ENCODE measurements at places on chromosomes 4 and X. TPM values are rescaled to one million over a fixed set of nuclear protein-coding genes. Genes with fewer than 3 reads are reported as not detected.

DNA sequence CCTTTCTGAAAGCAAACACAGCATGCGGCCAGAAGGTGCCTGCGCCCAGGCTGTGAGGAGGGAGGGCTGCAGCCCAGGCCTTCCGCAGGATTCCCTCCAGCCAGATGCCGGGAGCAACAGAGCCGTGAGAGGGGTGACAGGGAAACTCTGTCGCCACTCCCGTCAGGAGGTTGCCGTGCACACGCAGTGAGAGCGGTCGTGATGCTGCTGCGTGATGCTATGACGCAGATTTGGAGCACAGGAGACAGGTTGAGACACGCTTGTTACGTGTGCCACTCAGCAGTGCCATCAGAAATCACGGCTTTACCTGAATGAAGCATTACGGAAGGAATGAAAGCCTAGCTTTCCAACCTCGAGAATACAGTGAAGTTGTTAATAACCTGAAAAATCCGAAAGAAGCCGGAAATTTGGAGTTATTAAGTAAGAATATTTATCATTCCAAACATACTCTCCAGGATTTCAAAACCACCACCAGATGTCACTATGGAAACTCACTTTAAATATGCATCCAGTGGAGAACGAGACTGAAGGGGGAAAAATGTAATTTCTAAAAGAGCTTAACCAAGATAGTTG is 54.4 kb downstream of the FAT1 start:
- peaks cover 4% of the 10 kb centered on the region for H3K4me1 ChIP-seq
- no peaks in the 10 kb centered on the region for H3K27me3 ChIP-seq
- H3K27ac ChIP-seq, result no peak overlapping the region
- no peak for DNase-seq
- H3K36me3 ChIP-seq, result no peaks in the 10 kb centered on the region

DNA sequence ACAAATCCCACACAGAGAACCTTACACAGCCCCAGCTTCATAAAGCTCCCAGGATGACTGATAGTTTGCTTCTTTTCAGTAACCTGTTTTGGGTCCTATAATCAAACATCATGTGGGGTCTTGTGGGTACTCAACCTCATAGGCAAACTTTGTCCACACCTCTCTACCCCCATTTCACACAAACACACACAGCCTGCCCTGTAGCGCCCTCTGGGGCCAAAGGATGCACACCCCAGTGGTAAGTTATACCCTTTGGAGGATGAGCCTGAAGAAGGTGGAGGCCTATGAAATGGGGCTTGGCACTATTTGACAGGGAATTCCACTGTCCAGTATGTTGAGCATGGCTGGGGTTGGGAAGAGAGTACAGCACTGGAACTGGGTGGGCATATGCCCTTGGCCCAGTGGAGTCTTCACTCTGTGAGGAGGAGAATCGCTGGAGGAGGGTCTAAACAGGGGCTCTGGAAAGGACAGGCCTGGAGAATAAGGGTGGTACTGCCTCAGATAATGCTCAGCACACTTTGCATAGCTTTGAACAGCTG is 30.5 kb upstream of the COL25A1 start:
- H3K27me3 ChIP-seq, result no peaks in the 10 kb centered on the region
- no peak overlapping the region for H3K27ac ChIP-seq
- no peaks in the 10 kb centered on the region for H3K36me3 ChIP-seq
- no peak for DNase-seq
- no peaks in the 10 kb centered on the region for H3K4me1 ChIP-seq

GRCh38 chr4:130031858-130032257 is 935.9 kb downstream of the C4orf33 start:
- H3K4me3 ChIP-seq, result no peak overlapping the region
- no peak overlapping the region for H3K27ac ChIP-seq
- no peaks in the 10 kb centered on the region for H3K36me3 ChIP-seq
- no peak for DNase-seq
- H3K27me3 ChIP-seq, result no peaks in the 10 kb centered on the region
- no peaks in the 10 kb centered on the region for H3K4me1 ChIP-seq

GRCh38 chrX:45842926-45843315 is 642.2 kb upstream of the DIPK2B start:
- no peaks in the 10 kb centered on the region for H3K4me1 ChIP-seq
- no peak overlapping the region for H3K4me3 ChIP-seq
- H3K36me3 ChIP-seq, result no peaks in the 10 kb centered on the region
- DNase-seq, result no peak

DNA sequence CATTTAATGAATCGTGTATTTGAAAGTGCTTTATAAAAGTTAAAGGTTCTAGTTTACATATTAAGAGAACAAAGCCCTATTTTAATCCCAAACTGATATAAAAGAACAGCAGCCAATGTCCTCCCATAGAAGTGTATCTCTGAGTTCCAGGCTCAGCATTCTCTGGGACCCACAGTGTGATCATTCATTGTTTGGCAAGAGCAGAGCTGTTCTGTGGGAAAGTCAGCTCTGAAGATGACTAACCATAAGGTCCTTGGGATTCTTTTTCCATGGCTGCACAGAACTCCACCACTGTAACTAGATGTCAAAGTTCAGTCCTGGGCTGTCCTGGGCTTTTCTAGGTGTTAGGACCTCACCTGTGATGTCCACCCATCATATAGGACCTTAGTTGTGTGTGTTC is 157.0 kb upstream of the TLL1 start:
- H3K36me3 ChIP-seq, result no peaks in the 10 kb centered on the region
- no peak overlapping the region for H3K4me3 ChIP-seq
- DNase-seq, result no peak
- no peaks in the 10 kb centered on the region for H3K27me3 ChIP-seq
- H3K27ac ChIP-seq, result no peak overlapping the region

DNA sequence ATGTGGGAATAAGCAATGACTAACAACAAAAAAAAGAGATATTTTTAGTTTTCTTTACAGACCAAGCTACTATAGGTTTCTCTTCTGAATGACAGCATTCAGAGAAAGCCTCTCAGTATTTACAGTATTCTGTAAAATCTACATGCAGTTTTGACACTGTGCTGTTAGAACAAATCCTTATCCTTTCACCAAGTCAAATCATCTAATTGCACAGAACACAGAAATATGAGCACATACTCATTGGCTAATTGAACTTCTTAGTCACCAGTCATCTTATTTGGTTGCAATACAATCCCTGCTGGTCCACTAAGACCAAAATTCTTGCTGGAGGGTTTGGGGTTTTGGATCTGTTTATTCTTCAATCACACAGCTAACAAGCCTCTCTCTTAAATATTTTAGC is 5.7 kb downstream of the ACOT9 start:
- no peaks in the 10 kb centered on the region for H3K27me3 ChIP-seq
- no peaks in the 10 kb centered on the region for H3K36me3 ChIP-seq
- no peak overlapping the region for H3K27ac ChIP-seq
- H3K4me1 ChIP-seq, result peaks cover 6% of the 10 kb centered on the region

- H3K27me3 ChIP-seq, result no peaks in the 10 kb centered on the region
- no peaks in the 10 kb centered on the region for H3K36me3 ChIP-seq
- DNase-seq, result no peak
- H3K4me1 ChIP-seq, result peaks cover 23% of the 10 kb centered on the region
These were observed 205.1 kb downstream of the PPP3CA start for GRCh38 chr4:101142259-101142658.

DNA sequence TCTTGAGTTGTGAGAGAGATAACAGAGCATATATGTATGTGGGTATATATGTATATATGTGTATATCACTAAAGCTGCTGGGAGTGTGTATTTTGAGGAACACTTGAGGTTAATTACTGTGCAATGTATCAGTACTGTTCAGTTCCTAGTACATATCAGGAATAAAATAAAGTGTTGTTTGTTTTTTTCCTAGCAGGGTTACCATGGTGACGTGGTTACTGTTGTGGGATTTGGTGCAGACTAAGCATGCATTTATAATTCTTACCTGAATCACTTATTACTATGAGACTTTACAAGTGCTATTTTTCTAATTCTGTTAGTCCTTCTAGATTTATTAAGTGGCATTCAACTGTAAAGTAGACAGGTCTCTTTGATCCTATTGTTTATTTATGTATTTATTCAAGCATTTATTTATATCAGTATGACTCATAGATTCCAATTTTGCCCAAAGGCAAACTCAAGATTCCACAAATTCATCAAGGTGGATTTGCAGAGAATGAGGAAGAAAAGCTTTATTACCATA is 26.9 kb upstream of the BEX4 start:
- no peak for DNase-seq
- H3K27ac ChIP-seq, result no peak overlapping the region
- no peaks in the 10 kb centered on the region for H3K27me3 ChIP-seq
- no peak overlapping the region for H3K4me3 ChIP-seq

DNA sequence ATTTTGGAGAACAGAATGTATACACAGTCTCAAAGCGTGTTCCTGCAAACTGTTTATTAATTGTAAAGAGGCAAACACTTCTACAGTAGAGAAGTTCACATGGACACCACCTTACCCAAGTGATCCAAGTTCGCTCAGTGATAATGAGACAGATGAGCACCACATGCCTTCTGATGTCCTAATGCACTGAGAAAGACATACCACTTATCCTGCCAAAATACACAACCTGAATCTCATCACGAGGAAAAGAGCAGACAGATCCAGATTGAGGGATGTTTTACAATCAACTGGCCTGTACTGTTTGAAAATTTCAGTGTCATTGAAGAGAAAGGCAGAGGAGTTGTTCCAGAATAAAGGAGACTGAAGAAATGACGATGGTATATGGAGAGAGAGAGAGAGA is 12.4 kb downstream of the PPEF1 start:
- H3K27ac ChIP-seq, result no peak overlapping the region
- H3K27me3 ChIP-seq, result no peaks in the 10 kb centered on the region
- H3K4me3 ChIP-seq, result no peak overlapping the region
- H3K4me1 ChIP-seq, result no peaks in the 10 kb centered on the region
- DNase-seq, result no peak

GRCh38 chrX:69158166-69158980 is 6.9 kb downstream of the PJA1 start:
- H3K27me3 ChIP-seq, result no peaks in the 10 kb centered on the region
- H3K36me3 ChIP-seq, result no peaks in the 10 kb centered on the region
- H3K4me1 ChIP-seq, result peaks cover 10% of the 10 kb centered on the region
- peak; percentile 91 for DNase-seq

GRCh38 chr4:105587841-105588240 is 35.4 kb downstream of the ARHGEF38 start:
- no peak overlapping the region for H3K27ac ChIP-seq
- no peak for DNase-seq
- H3K27me3 ChIP-seq, result no peaks in the 10 kb centered on the region
- no peak overlapping the region for H3K4me3 ChIP-seq

DNA sequence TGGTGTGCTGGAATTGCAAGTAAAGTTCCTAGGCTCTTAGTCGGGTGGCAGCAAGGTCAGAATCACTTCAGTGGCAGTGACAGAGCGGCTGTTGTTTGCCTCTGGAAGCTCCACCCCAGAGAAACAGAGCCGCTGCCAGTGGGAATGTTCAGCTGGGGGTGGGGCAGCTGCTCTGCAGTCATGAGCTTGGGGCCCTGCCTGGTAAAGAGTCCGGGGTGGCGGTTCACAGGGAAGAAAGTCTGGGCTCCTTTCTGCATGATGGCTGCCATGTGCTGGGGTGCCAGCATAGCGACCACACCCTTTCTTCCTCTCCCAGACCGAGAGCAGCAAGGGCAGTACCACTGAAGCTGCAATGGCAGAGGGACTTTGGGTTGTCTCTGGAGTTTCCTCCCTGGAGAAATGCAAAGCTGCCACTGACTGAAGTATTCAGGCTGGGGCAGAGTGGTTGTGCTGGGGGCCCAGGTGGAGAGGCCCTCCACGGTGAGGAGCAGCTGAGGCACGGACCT is 108.8 kb upstream of the CENPE start:
- H3K4me1 ChIP-seq, result no peaks in the 10 kb centered on the region
- H3K36me3 ChIP-seq, result no peaks in the 10 kb centered on the region
- H3K27ac ChIP-seq, result no peak overlapping the region

GRCh38 chr4:100461807-100462605 is 55.8 kb downstream of the EMCN start:
- no peak for DNase-seq
- H3K27me3 ChIP-seq, result no peaks in the 10 kb centered on the region
- no peak overlapping the region for H3K27ac ChIP-seq
- H3K4me3 ChIP-seq, result no peak overlapping the region
- H3K4me1 ChIP-seq, result no peaks in the 10 kb centered on the region
- no peaks in the 10 kb centered on the region for H3K36me3 ChIP-seq

DNA sequence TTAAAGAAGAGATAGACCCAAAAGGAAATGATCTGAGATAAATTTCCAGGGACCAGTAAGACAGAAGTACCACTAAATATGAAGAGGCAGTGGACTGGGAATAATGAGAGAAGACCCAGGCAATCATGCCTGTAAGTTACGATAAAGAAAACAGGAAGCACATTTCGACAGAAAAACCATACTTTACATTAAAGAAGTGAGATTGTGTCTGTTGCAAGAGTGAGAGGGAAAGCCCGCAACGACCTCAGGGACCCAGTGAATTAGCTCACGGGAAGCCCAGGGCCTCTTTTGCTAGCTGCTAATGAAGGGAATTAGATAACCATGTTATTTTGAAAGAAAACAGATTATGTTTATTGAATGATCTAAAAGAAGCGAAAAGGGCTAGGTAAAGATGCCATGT is 28.9 kb upstream of the ACSL1 start:
- H3K4me3 ChIP-seq, result no peak overlapping the region
- no peak for DNase-seq
- no peaks in the 10 kb centered on the region for H3K4me1 ChIP-seq

DNA sequence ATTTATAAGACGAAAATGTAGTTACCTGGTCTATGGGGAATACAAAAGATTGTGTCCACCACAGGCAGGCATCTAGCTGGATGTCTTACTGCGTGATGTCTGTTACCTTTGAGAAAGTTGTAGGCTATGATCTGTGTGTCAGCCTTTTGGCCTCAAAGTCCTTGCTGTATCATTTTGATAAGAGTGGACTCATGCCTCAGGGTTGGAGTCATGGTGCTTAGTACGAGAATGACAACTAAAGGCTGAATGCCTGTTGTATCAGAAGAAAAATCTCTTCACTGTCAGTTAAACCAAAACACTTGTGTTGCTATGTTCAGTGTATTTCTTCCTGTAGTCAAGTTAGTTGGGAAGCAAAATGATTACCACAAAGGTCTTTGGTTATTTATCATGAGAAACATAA is 226.2 kb downstream of the ARHGAP10 start:
- no peaks in the 10 kb centered on the region for H3K27me3 ChIP-seq
- H3K27ac ChIP-seq, result no peak overlapping the region
- peaks cover 32% of the 10 kb centered on the region for H3K4me1 ChIP-seq
- DNase-seq, result no peak

- H3K36me3 ChIP-seq, result no peaks in the 10 kb centered on the region
- H3K4me1 ChIP-seq, result peaks cover 25% of the 10 kb centered on the region
- no peak for DNase-seq
- H3K27me3 ChIP-seq, result no peaks in the 10 kb centered on the region
- H3K4me3 ChIP-seq, result no peak overlapping the region
These were observed 4.1 kb downstream of the CAMK2D start for GRCh38 chr4:113757486-113757885.

Gene HMGB3
- 1.7 TPM for total RNA-seq

Gene UGT2B7
- not detected for total RNA-seq

Gene MTNR1A
- not detected for total RNA-seq

Gene RAB39B
- total RNA-seq, result 0.74 TPM

Gene PIN4
- 12.0 TPM for total RNA-seq

Gene CXCL9
- 0.74 TPM for total RNA-seq

Measured in vagina (tissue), 2 donors.